ENCODE measurements at places on chromosomes 7 and 10. TPM values are rescaled to one million over a fixed set of nuclear protein-coding genes. Genes with fewer than 3 reads are reported as not detected.

CYP3A4 gene
- not detected for total RNA-seq

CEP55 gene
- total RNA-seq: 18.4 TPM

GNB2 gene
- total RNA-seq: 318 TPM

SGMS1 gene
- total RNA-seq: 35.9 TPM

CHCHD3 gene
- total RNA-seq: 41.1 TPM

ECHDC3 gene
- 3.7 TPM for total RNA-seq

MYL7 gene
- total RNA-seq: not detected

MRLN gene
- total RNA-seq: not detected

WDR86 gene
- total RNA-seq: 1.5 TPM

Measured in glomerular endothelial cell (primary cell).